ENCODE measurements at places on chromosomes 6 and 20.
A peak's percentile ranks its signal among the peaks of the same experiment; 100 is the strongest.

GRCh38 chr20:61949363-61949713 is 116.3 kb downstream of the TAF4 start:
- no peak for DNase-seq

DNA sequence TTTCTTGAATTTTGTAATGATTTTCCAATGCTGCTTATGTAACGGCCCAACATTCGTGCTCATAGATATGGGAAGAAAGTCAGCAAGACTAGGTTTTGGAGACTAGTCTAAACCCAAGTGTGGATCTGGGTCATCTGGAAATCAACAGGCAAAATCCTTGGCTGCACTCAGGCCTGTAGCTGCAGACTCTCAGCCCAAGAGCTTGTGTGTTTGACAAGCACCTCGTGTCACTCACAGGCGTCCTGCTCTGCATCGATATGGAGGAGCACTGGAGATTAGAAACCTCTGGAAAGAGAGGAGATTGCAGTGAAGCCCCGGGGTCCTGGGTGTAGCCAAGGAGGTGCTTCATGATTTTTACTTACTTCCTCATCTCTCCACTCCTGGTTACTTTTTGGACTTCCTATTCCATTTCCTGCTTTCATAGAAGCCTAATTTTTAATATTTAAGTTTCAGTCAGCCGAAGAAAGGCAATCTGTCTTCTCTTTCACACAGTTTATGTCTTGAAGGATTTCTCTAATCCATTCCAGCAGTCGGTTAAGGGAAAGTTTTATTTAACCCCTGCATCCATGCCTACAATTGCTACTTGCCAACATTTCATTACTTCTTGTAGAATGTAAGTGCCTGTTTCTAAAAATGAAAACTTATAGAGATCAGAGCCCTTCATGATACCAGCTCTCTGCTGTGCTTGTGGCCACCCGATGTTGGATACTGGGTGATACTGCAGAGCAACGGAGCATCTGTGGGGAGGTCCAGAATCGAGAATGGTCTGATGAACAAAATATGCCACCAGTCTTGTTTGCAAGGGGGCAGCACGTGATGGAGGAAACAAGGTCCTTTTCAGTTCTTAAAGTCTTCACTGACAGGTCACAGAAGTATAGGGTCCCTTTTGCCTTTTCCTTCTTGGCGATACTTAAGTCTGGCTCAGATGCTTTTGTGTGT is 296.3 kb downstream of the QKI start:
- DNase-seq: no peak

DNA sequence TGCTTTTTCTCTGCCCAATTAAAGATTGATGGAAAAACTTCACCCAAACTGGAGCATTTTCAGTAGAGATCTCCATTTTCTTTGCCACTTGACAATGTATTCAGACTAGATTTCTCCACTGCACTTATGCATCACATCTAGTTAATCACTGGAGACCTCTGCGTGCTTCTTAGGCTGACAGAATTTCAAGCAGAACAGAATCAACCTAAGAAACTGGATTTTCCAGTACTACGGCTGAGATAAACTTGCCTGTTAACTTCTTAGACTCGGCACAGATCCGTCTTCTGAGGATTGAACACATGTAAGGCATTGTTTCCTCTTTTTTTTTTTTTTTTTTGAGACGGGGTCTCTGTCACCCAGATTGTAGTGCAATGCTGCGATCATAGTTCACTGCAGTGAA is 139.2 kb downstream of the LRRC1 start:
- no peak for DNase-seq

GRCh38 chr6:161058741-161059140 is 67.2 kb downstream of the MAP3K4 start:
- no peak for DNase-seq

DNA sequence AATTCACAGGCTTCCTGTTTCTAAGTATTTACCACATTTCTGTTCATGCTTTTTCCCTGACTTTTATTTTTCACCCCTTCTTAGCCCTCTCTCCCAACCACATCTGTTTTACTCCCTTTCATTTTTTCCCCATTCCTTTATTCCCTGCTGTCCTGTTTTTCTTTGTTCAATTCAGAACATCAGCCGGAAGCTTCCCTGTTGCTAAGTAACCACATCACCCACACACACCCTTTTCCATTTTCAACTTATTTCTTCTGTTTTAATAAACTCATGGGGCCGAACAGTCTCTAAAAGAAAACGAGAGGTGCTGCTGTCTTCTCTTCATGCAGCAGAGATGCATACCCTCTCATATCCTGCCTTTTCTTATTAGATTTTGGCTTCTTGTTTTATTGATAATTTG is 53.5 kb upstream of the CEP85L start:
- no peak for DNase-seq

DNA sequence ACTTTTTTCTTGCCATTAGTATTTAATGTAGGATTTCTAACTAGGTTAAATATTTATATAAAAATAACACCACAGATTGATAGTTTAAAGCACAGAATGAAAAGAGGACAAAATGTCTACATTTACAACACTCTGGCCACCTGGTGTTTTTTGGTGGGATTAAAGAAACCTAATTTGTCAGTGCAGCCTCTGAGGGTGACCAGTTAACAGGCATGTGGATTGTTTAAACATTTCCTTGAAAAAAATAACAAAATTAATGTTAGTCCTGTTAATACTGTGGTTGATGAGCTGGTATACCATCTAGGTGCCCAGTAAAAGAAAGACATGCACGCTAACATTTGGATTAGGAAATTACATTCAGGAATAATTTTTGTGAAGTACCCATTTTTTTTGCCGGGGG is 8.8 kb downstream of the SLC9A8 start:
- DNase-seq: no peak

GRCh38 chr20:45263556-45264266 is 9.3 kb upstream of the SLPI start:
- DNase-seq: no peak

DNA sequence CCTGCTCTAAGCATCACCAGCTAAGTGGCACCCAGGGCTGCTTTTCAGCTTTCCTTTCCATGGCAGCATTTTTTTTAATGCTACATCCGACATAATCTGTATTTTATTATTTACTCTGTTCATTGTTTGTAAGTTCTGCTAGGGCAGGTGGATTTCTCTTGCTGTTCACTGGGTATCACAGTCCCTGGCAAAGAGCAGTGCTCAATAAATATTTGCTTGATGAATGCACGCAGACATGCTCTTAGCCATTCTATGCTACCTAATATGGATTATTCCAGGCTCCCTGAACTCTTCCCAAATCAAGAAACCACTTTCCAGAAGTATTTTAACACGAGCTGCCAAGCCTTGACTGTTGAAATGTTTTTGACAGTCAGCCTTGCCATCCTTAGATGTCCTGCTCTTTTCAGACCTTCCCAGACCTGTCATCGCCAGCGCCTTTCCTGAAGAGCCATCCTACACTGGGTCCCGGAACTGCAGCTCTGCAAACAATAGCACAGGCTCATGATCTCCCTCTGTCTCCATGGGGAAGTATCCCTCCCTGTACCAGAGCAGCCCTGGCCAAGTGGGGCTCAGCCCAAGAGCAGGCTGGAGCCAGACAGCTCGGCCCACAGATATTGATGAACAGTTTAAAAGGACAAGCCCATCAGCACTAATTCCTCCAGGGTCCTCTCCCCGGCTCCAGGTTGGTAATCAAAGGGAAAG is 136.5 kb upstream of the CDH4 start:
- DNase-seq: no peak

DNA sequence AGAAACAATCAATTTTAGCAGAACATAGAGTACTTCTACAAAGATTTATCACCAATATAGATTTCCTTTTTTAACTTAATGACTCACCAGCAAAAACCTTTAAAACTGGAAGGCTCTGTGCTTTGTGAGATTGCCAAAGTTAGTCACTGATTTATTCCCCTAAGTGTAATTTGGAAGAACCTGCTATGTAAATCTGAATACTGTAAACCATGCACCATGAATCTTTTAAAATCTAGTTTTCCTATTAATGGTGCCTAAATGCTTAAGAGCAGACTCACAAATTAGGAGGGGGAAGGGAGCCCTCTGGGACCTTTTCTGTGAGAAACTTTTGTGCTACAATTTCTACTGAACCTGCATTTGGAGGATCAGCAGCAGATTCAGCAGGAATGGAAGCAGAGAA is 57.8 kb upstream of the PNRC1 start:
- peak; percentile 78 for DNase-seq

- peak; percentile 22 for DNase-seq
Observed at GRCh38 chr6:105740946-105741645, 338.2 kb upstream of the PREP start.

- no peak for DNase-seq
Observed at GRCh38 chr20:63321148-63321831, 28.3 kb downstream of the COL20A1 start.

DNA sequence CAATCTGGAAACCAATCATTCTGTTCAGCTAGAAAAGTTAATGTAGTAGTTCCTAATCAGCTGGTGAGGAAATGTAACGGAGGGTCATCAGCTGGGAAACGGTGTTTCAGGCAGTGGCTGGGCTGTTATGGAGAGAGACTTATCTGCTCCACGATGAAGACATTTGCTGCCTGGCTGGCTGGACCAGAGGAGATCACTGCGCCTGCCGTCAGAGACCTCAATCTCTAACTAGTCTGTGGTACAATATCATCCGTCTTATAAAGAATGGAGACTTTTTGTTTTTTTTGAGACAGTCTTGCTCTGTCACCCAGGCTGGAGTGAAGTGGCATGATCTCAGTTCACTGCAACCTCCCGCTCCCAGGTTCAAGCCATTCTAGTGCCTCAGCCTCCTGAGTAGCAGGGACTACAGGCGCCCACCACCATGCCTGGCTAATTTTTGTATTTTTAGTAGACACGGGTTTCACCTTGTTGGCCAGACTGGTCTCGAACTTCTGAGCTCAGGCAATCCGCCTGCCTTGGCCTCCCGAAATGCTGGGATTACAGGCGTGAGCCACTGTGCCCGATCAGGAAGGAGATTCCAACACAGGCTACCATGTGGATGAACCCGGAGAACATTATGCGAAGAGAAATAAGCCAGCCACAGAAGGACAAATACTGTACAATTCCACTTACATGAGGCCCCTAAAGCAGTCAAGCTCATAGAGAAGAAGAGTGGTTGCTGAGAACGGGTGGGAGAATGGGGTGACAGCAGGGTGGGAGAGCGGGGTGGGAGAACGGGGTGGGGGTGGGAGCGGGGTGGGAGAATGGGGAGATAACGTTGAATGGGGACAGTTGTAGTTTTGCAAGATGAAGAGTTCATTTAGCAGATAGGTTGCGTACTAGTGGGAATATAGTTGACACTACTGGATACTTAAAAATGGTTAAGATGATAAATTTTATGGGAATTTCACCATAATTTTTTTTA is 115.1 kb downstream of the SULF2 start:
- DNase-seq: no peak

- no peak for DNase-seq
Observed at GRCh38 chr6:110239526-110240274, 59.5 kb downstream of the CDC40 start.

GRCh38 chr6:72966628-72967280 is 258.5 kb downstream of the KHDC1L start:
- DNase-seq: no peak

- DNase-seq: no peak
Observed at GRCh38 chr6:75124983-75125382, 80.9 kb downstream of the COL12A1 start.

DNA sequence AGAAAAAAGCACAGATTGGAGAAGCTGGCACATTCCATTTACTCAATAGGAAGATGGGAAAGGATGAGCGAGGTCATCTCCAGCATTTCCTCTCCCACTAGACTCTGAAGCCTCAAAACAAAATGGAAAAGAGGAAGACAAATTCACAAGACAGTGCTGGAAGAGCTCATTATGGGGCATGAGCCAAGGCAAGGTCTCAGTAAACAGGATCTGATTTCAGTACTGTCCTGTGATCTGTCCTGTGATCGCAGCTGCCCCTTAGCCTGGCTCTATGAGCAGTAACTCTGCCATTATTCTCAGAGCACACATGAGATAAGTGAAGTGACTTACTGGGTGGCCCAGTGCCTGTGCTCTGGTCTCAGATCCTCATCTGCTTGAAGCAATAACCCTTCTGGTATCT is 68.1 kb upstream of the SLC4A11 start:
- no peak for DNase-seq

DNA sequence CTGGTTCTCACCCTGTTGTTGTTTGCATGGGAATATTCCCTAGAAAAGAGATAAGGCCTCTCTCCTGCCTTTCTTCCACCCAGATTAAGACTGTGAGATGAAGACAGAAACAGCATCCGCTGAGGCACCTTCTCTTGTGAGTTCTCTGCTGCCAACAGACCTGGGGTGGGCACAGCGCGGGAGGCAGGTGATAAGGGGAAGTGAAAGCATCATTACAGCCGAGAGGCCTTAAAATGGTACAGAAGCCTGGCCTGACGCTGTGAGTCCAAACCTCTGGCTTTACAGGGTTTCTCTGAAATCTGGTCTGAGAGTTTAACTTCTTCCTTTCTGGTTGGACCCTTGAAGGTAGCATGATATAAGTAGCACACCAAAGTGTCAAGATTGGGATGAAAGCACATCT is 21.0 kb upstream of the IYD start:
- DNase-seq: no peak

DNA sequence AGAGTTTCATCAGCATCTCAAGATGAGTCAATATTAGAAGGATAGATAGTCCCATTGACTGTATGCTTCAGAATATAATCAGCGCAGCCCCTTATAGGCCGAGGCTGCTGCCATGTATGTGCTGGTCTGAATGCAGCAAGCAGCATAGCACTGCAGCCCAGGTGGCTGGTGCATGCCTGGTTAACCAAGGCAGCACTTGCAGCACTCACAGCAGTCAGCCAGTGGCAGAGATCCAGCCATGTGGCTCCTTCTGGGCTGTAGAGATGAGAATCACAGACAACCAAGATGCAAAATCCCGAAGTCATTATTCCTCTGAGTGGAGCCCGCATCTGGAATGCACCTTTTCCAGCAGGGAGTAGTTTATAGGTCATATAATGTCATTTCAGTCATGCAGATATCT is 251.9 kb downstream of the UST start:
- no peak for DNase-seq

- DNase-seq: peak; percentile 65
Observed at GRCh38 chr6:17703256-17703694, 3.5 kb downstream of the NUP153 start.

DNA sequence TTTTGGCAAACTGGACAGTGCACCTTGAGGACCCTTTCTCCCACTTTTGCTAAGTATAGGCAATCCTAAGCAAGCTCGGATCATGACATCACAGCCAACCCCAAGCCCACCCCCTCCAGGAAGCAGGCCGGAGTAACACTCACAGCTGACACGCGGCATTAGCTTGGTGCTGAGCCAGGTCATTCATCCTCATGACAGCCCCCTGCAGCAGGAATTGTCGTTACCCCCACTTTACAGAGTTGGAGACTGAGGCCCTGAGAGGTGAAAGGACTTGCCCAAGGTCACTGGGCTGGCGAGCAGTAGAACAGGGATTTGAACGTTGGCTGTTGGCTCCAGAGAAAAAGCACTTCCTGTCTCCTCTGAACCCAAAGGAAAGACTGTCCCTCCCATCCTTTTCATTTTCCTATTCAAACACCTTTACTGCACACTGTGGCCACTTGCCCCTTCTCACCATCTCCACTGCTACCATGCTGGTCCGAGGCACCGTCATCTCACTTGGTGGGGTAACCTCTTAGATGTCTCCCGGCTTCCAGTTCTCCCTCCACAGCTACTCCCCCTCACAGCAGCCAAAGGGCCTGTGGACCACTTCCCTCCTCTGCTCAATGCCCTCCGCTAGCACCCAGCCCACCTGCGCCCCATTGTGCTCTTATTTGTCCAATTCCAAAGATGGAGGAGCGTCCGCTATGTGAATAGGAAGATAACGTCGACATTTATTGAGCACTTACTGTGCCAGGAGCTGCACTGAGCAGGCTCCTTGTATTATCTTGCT is 84.7 kb downstream of the PREX1 start:
- DNase-seq: no peak
